ENCODE measurements at places on chromosomes 6 and 20.
A peak's percentile ranks its signal among the peaks of the same experiment; 100 is the strongest.

- H3K4me1 ChIP-seq: peaks cover 11% of the 10 kb centered on the region
- no peak for DNase-seq
- H3K27ac ChIP-seq: no peak overlapping the region
- H3K36me3 ChIP-seq: no peaks in the 10 kb centered on the region
Observed at GRCh38 chr6:25489399-25489798, 162.6 kb upstream of the SCGN start.

- no peak overlapping the region for H3K4me3 ChIP-seq
- H3K27me3 ChIP-seq: no peaks in the 10 kb centered on the region
- H3K36me3 ChIP-seq: no peaks in the 10 kb centered on the region
Observed at GRCh38 chr20:18719426-18719825, 94.2 kb upstream of the SCP2D1 start.

DNA sequence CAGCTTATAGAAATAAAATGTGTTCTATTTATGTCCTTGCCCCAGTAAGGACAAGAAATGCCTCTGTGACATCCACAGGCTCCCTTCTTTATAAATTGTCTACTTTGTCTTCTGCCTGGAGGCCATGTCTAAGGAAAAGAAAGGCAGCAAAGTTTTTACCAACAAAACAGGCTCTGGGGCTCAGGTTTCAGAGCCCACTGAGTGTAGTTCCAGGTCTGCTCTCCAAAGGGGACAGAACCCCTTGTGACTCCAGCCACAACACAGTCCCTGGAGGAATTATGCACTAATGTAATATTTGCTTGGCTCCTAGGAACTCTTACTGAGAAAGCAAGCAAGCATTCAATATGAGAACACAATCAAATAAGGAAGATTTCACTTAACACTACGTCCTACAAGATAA is 80.1 kb downstream of the PAK5 start:
- no peak overlapping the region for H3K4me3 ChIP-seq
- no peak overlapping the region for H3K27ac ChIP-seq
- H3K36me3 ChIP-seq: no peaks in the 10 kb centered on the region
- DNase-seq: no peak
- H3K27me3 ChIP-seq: no peaks in the 10 kb centered on the region

DNA sequence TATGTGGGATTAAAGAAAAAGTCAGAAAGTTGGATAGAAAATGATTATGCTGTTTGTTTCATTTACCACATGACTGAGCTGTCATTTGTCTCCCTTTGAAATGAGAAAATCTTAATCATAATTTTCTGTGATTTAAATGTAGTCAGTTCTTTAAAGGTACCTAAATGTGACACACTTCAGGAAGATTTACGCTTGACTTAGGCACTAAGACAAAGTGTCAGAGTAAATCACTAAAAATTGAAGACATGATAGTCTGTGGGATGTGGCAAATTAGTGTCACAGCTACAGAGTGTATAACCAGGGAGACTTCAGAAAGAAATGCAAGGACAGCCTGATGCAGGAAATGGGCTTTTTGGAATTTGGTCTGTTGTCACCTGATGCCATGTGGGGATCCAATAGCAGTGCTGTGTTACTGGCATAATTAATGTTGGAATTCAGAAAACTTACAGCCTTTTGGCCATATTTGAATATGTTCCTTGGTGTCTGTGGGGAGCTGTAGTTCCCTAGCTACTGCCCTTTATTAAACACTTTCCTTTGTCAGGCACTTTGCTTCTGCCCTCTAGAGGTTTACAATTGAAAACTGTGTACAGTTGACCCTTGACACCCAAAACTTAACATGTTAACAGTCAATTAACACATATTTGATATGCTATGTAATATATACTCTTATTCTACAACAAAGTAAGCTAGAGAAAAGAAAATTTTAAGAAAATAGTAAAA is 493.8 kb downstream of the UTRN start:
- no peaks in the 10 kb centered on the region for H3K4me1 ChIP-seq
- peaks cover 4% of the 10 kb centered on the region for H3K36me3 ChIP-seq
- no peak overlapping the region for H3K27ac ChIP-seq
- no peaks in the 10 kb centered on the region for H3K27me3 ChIP-seq
- H3K4me3 ChIP-seq: no peak overlapping the region

GRCh38 chr6:45808917-45809316 is 206.7 kb downstream of the CLIC5 start:
- H3K4me3 ChIP-seq: no peak overlapping the region
- H3K36me3 ChIP-seq: no peaks in the 10 kb centered on the region
- H3K27ac ChIP-seq: no peak overlapping the region
- H3K27me3 ChIP-seq: no peaks in the 10 kb centered on the region
- DNase-seq: no peak

- no peaks in the 10 kb centered on the region for H3K27me3 ChIP-seq
- H3K4me3 ChIP-seq: no peak overlapping the region
- H3K4me1 ChIP-seq: no peaks in the 10 kb centered on the region
- DNase-seq: no peak
- H3K36me3 ChIP-seq: no peaks in the 10 kb centered on the region
Observed at GRCh38 chr6:169885131-169885530, 133.7 kb downstream of the ERMARD start.

GRCh38 chr6:47587493-47587892 is 109.9 kb downstream of the CD2AP start:
- H3K36me3 ChIP-seq: peaks cover 24% of the 10 kb centered on the region
- no peaks in the 10 kb centered on the region for H3K4me1 ChIP-seq
- DNase-seq: no peak
- peak overlapping the region; percentile 10 for H3K27ac ChIP-seq
- H3K4me3 ChIP-seq: no peak overlapping the region
- H3K27me3 ChIP-seq: no peaks in the 10 kb centered on the region

GRCh38 chr6:145547594-145548335 is 187.6 kb downstream of the EPM2A start:
- H3K4me1 ChIP-seq: peaks cover 3% of the 10 kb centered on the region
- no peak overlapping the region for H3K27ac ChIP-seq
- no peaks in the 10 kb centered on the region for H3K27me3 ChIP-seq
- DNase-seq: no peak
- no peak overlapping the region for H3K4me3 ChIP-seq
- no peaks in the 10 kb centered on the region for H3K36me3 ChIP-seq

DNA sequence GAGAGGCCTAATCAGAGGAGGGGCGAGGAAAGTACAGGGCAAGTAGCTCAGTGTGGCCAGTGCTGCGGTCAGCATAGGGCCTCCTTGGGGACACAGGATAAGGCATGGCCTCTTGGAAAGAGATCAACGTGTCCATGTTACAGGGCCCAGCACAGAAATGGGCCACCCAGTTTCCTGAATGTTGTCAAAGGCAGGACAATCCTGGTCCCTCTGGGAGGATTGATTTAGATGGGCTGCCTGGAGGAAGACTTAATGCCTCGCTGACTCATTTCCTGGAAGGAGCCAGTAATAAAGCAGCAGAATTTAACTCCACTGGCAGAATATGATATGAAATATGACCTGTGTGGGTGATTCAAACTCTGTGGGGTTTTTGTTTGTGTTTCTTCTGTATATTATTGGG is 16.6 kb downstream of the DDO start:
- no peaks in the 10 kb centered on the region for H3K27me3 ChIP-seq
- no peaks in the 10 kb centered on the region for H3K4me1 ChIP-seq
- H3K36me3 ChIP-seq: no peaks in the 10 kb centered on the region
- H3K27ac ChIP-seq: no peak overlapping the region
- DNase-seq: no peak

DNA sequence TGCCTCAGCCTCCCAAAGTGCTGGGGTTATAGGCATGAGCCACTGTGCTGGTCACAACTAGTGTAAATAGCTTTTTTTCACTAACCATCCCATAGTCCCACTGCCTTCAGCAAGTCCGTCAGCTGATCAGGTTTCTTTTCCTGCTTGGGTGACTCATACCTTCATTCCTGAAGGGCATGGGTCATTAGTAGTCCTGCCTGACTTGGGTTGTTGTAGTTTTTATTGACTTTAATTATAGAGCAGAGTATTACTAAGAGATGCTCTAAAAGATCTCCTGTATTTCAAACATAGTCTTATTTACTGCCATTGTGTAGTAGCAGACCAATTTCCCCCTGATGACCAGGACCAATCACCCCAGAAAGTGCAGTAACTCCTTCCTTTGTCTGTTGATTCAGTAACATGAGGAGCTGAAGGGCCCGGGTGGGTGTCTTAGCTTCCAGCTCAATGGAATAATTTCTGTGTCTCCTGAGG is 25.8 kb downstream of the HLA-C start:
- peaks cover 6% of the 10 kb centered on the region for H3K36me3 ChIP-seq
- H3K4me3 ChIP-seq: no peak overlapping the region
- DNase-seq: no peak
